NCI-H510A treated with DMSO at 0.1 percent for 48 hours (cell line): ENCODE measurements at places on chromosomes 13 and 19.

DNA sequence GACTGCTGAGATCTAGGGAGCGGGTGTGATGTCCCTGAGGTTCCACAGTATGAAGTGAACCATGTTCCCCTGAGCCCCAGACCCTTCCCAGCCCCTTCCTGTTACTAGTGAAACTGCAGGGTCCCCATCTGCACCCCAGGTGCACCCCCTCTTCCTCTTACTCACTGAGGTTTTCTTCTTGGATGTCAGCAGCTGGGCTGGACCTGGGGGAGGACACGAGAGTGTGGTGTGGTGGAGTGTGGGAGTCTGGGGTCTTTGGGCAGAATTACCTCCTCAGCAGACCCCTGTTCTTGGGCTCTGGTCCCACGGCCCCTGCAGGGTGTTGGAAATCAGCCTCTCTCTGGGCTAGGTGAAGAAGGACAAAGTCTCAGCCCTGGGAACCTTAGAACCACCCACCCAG, 3.3 kb upstream of the LILRA6 start:
- no peak for DNase-seq

GRCh38 chr13:31914843-31915242, 116.7 kb upstream of the FRY start:
- DNase-seq: no peak

GRCh38 chr13:51971520-51972426, 39.5 kb downstream of the ATP7B start:
- DNase-seq: peak; percentile 28

DNA sequence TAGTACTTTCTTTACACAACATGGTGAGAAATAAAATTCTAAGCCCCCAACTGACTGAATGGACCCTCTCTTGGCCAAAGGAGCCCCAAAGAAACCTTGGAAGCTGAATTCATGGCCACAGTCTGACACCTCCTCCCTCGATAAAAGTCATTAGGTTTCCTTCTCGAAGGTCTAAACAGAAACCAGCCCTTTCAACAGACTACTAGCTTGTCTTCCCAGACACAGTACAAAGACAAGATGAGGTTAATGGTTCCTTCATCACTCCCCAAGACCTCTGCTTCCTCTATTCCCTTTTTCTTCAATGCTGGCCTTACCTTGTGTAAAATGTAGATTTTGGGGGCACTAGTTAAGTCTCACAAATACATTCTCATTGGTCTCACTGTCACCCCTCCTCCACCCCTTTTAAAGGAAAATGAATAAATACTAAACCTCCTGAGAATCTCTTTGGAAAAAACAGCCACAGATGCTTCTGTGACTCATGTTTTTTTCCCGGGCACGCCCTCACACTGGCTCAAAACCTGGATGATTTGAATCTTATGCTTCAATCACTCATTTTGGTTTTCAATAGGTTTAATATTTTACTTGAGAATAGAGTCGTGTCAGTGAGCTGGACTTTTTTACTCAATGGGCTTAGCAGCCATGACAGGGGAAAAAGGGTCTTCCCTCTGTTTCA, 65.8 kb upstream of the MED4 start:
- DNase-seq: no peak

DNA sequence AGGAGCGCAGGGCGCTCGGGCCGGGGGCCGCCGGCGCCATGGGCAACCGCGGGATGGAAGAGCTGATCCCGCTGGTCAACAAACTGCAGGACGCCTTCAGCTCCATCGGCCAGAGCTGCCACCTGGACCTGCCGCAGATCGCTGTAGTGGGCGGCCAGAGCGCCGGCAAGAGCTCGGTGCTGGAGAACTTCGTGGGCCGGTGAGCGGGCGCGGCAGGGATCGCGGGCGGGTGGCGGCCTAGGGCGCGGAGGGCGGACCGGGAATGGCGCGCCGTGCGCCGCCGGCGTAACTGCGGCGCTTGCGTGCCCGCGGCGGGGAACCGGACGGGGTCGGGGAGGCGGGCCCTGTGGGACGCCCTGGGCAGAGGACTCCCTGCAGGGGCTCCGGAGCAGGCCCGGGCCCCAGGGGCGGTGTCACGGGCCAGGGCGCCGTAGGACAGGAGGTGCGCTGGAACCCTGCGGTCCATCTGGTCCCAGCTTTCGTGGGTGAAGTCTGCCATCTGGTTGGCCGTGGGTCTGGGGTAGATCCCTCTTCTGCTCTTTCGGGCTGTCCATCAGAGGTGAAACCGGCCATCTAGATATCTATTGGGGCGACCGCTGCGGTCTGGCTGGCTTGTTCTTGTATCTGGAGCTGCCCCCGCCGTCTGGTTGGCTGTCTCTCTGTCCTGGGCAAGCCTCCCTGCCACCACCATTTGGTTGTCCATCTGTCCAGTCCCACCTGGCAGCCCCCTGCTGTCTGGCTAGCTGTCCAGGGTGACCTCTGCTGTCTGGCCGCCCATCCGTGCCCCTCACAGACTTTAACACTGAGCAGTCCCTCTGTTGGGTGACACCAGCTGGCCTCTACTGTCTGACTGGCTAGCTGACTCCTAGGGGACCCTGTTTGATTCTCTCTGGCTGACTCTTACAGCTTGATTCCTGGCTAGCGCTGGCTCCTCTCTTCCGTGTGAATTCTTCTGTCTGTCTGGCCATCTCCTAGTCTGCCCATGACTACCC, 622 bp downstream of the DNM2 start:
- no peak for DNase-seq

GRCh38 chr13:43874504-43875092, 4.9 kb downstream of the CCDC122 start:
- no peak for DNase-seq

- peak; percentile 50 for DNase-seq
These were observed 29.5 kb upstream of the ANKRD10 start for GRCh38 chr13:110944121-110944967.

DNA sequence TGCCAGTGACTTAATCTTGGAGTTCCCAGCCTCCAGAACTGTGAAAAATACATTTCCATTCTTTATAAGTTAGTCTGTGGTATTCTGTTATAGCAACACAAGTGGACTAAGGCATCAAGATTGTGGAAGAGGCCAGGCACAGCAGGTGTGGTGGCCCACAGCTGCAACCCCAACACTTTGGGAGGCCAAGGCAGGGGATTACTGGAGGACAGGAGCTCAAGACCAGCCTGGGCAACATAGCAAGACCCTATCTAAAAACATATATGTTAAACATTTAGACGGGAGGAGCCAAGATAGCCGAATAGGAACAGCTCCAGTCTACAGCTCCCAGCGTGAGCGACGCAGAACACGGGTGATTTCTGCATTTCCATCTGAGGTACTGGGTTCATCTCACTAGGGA, 310.4 kb downstream of the FOXO1 start:
- DNase-seq: no peak

- DNase-seq: no peak
These were observed 11.4 kb downstream of the ETFB start for GRCh38 chr19:51354742-51355148.

DNA sequence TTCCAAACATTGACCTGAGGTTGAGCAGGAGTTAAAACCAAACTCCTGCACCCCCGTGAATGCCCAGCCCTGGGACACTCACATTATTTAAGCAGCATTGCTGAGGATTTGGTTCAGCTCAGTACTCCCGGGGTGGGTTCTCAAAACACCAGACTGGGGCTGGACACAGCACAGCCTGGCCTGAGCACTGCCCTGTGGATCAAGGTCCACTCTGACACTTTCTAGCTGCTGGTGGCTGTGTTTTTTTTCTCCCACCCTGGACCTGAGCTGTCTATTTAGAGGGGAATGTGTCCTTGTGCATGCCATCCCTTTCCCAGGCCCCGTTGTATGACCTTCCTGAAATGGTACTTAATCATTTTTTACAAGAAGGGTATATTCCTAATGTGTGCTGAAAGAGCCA, 94.7 kb upstream of the GJB6 start:
- no peak for DNase-seq

GRCh38 chr19:861756-862580, 2.5 kb downstream of the CFD start:
- no peak for DNase-seq

- no peak for DNase-seq
These were observed 5.5 kb upstream of the CCER2 start for GRCh38 chr19:38917516-38917915.

GRCh38 chr13:77460195-77460594, 75.3 kb upstream of the SCEL start:
- no peak for DNase-seq

GRCh38 chr13:109043636-109044035, 414.2 kb downstream of the MYO16 start:
- DNase-seq: no peak

DNA sequence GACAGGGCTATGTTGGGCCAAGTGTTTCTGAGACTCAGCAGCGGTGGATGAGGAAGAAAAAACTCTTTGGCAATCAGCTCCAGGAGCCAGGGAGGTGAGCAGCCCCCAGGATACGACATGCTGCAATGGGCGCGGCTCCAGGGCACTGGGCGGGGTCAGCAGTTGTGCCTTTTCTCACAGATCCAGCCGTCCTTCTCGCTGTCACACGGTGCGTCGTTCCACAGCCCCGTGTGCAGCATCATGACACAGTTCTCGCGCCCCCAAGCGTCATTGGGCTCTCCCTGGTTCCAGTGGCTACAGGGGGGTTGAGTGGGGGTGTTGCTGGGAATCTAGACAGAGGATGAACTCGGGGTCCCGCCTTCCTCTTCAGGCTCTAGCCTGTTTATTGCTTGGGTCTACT, 2.7 kb downstream of the CLEC4G start:
- no peak for DNase-seq

- no peak for DNase-seq
These were observed 8.2 kb downstream of the SMIM24 start for GRCh38 chr19:3471954-3472655.

DNA sequence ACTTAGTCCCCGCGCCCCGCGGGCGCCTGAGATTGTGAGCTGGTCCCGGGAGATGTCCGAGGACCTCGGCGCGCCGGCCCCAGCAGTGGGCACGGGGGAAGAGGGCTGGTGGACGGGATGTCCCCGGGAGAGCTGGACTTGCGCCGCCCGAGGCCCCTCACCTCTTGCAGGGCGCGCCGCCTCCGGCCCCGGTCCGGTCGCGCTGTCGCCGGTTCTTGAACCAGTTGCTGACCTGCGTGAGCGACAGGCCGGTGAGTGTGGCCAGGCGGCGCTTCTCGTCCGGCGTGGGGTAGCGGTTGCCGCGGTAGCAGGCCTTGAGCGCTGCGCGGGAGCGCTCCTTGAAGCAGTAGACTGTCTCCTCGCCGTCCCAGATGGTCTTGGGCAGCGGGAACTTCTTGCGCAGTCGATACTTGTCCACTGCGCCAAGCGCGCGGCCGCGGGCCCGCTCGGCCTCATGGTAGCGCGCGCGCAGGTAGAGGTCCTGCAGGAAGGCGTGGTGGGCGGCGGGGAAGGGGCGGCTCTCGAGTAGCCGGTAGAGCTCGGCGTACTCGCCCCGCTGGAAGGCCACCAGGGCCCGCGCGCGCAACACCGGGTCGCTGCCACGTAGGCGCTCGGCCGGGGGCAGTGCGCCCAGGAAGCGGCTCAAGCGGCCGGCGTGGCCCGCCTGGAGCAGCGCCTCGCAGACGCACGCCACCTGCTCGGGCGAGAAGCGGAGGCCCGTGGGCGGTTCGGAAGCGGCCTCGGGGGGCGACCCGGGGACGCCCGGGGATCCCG, 984 bp downstream of the SIX5 start:
- DNase-seq: peak; percentile 38

DNA sequence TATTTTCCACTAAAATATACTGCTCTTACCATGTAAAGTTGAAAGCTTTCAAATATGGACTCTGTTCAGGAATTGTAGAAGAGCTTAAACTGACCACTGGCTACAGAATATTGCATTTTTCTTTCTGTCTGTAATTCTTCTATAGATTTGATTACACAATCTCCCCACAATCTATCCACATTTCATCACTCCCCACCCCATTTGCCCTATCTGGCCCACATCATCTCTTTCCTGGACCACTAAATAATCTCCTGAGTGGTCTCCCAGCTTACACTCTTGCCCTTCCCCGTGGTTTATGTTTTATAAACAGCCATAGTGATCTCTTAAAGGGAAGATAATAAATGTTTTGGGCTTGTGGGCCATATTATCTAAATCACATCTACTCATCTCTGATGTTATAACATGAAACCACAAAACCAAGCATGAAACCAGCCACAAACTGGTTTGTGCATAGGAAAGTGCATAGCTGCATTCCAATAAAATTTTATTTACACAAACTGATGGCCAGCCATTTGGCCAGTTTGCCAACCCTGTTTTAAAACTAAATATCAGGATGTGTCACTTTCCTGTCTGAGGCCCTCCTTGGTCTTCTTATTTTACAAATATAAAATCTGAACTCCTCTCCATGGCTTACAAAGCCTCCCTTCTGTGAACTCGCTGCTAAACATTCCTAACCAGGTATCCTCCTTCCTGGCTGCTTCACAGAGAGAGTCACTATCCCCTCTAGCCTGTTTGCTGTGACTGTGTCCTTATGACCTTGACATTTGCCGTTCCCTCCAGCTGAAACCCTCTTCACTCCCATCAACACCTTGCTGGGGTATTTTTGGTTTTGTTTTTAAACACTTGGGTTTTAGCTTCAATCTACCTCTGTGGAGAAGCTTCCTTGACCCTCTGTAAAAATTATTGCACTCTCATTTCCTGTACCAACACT, 500.9 kb downstream of the GPC6 start:
- DNase-seq: no peak

DNA sequence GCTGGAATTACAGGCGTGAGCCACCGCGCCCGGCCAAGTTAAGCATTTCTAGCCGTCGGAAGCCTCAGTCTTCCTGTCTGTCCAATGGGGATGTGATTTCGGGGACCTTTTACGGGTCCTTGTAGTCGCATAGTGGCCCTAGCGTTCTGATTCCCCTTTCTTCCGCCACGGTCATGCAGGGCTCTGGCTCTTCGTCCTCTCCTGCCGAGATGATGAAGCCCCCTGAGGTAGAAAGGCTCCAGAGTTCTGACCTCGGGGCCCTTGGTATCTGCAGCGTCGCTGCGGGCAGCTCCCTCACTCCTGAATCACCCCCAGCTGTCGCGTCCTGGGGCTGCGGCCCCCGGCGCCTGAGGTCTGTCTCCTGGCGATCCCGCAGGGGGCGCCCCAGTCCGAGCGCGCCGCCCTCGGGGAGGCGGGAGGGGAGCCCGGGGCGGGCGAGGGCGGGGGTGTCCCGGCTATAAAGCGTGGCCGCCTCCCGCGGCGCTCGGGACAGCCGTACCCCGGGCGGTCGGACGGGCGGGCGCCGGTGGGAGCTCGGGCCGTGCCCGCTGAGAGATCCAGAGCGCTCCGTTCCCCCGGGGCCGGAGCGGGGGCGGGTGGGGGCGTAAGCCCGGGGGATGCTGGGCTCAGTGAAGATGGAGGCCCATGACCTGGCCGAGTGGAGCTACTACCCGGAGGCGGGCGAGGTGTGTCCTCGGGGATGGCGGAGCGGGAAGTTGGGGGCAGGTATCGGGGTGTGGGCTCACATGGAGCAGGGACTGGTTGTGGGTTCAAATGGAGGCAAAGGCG, at the start of gene FOXA3:
FOXA3 (plus strand) TSS at position 487 of the 789 bp plus-strand sequence; CDS start at position 618, 131 bp downstream.
- DNase-seq: peak; percentile 62

DNA sequence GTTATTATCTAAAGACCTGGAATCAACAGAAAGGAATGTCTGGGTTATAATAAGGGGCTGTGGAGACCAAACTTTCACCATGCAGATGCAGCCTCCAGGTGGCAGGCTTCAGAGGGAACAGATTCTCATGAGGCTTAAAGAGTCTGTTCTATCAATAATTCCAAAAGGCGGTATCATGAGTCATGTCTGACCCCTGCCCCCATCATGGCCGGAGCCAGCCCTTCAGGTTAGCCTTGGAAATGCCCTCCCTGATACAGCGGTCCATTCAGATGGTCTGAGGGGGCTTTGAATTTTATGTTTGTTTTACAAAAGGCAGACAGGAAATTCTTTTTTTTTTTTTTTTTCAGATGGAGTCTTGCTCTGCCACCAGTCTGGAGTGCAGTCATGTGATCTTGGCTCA, 21.7 kb upstream of the LAMP1 start:
- peak; percentile 16 for DNase-seq
